Epithelial cell of proximal tubule (primary cell): ENCODE measurements at places on chromosomes 12 and 14.

DNA sequence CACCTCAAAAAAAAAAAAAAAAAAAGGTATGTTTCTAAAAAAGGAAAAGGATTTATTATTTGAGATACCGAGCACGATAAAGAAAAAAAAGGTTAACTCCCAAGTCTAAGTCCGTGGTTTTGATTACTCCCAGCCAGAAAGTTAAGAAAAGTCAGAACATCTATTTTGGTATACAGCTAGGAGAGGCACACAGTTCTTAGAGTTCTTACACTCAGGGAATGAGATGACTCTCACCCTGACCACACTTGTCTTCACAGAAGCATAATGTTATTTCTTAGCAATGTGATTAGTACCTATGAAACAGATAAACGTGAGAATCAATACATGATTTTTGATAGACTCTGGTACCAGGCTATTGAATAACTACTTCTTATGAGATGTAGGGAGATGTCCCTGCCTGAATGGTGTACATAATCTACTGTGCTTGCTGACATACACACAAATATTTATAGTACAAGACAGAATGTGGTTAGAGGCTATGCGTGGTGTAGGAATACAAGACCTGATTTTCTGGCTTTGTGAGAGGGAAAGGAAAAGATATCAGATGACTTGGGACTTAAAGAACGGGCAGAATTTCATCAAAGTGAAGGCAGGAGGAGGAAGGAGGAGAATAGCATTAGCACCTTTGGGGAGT lies 31.6 kb downstream of the LIMA1 start:
- no peak for DNase-seq

- DNase-seq: no peak
Measured at GRCh38 chr14:94631536-94632304, 19.5 kb downstream of the SERPINA3 start.

- DNase-seq: no peak
Measured at GRCh38 chr12:51382173-51382572, 9.0 kb downstream of the GALNT6 start.

GRCh38 chr12:8629486-8630033 lies 16.9 kb upstream of the AICDA start:
- DNase-seq: peak; percentile 66

DNA sequence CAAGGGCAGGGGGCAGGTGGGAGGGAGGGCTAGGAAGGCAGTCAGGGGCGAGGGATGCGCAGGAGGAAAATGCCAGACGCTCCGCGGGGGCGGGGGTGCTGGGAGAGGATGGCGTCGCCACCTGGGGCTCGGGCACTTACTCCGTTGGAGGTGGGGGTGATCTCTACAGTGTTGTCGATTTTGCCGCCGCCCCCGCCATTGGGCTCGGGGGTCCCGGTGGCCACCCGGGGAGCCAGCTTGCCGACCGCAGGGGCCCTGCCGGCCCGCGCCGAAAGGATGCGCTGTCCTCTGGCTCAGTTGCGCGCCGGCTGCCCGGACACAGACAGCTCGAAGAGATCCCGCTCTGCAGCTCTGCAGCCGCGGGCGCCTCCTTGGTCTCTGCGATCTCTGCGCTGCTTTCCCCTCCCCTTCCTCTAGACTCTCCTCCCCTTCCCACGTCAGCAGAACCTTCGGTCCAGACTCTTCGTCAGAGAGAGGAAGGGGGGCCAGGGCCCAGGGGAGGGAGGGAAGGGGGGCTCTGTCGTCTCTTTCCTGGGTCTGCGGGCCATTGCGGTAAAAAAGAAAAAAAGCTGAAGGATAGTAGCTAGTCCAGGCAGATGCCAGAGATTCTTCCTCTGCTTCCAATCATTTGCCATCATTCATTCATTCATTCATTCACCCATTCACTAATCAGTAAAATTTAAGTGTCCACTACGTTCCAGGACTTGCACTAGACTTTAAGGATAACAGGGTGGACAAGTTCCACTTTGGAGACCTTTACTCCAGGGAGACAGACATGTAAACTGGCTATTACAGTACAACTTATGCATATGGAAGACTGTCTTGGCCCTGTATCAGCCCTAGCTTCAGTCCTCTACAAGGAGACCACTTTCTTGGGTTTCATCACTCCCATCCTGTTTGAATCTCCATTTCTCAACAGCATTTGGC lies at the start of gene SLC22A17:
TSS of gene SLC22A17 (minus strand) at position 382 of the 927 bp plus-strand sequence.
- no peak for DNase-seq

- DNase-seq: no peak
Measured at GRCh38 chr12:12064596-12064995, 6.1 kb upstream of the BCL2L14 start.

DNA sequence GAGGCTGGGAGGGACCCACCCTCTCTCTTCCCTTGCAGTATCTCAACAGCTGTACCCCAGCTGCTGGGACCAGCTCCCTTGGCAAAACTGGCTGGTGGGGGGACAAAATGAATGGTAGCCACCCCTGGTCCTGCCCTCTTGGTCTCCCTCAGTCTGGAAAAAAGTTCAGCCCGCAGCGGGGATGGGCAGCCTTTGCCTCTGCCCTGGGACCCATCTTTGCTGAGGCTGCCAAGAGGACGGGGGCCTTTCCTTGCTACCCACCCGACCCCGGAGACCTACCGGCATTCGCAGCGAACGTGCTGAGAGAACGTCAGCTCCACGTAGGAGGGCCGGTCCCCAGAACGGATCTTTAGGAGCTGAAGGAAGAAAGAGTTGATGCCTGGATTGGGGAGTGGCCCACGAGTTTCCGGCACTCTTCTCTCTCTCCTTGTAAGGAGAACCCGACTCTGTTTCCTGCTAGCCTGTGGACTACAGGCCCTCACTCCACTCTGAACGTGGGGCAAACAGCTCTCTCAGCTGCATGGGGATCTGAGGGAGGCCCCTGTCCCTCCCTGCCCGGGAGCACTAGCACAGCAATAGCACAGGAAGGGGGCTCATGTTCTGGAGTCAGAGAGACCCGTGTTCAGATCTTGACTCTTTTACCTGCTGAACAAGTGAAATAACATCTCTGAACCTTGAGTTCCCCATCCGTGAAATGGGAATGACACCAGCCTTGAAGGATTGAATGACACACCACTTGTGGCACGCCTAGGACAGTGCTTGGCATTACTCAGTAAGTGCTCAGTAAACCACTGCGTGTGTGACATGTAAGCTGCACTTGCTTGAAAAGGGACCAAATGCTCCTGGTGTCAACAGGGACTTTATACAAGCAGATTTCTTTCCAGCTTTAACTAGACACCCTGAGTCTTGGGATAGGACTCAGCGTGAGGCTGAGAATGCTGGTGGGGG lies 6.9 kb downstream of the PGF start:
- no peak for DNase-seq

- no peak for DNase-seq
Measured at GRCh38 chr12:82225871-82226270, 132.3 kb downstream of the CCDC59 start.

- no peak for DNase-seq
Measured at GRCh38 chr12:26791301-26791791, 41.6 kb downstream of the ITPR2 start.

DNA sequence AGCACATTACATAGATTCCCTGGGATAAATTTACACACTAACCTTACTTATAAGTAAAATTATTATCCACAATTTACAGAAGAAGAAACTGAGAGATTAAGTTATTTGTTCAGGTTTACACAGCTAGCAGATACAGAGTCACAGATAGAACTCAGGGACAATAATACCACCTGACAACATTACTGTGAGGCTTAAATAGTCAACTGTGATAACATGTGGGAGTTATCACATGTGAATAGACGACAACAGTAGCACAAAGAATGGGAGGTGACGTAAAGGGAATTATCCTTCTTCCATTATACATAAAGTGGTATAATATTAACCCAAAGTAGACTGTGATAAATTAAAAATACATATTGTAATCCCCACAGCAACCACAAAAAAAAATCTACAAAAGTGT lies 6.2 kb upstream of the SPIC start:
- no peak for DNase-seq

DNA sequence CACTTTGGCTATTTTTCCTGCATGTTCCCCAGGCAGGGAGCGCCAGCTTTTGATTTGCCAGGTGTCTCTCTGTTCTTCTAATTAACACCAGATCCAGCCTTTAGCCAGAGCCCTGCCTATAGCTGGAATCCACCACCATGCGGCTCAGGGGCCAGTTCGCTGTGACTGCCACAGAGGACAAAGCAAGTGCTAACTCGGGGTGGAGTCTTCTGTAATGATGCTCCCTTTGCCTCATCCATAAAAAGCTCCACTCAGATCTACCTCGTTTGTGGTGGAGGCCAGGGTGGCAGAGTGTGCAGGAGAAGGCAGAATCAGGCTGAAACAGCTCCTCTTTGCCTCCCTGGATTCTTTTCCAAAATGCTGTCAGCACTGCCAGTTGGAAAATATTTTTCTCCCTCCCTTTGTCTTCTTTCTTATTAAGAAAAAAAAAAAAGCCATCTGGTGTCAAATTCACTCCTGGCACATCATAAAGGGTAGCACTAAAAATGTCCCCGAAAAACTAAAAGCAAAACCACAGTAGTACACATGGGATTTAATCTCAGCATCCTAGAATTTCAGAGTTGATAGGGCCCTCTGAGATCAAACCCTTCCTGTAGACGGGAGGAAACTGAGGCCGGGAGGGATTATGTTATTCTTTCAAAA lies 18.0 kb upstream of the CTDSP2 start:
- no peak for DNase-seq

DNA sequence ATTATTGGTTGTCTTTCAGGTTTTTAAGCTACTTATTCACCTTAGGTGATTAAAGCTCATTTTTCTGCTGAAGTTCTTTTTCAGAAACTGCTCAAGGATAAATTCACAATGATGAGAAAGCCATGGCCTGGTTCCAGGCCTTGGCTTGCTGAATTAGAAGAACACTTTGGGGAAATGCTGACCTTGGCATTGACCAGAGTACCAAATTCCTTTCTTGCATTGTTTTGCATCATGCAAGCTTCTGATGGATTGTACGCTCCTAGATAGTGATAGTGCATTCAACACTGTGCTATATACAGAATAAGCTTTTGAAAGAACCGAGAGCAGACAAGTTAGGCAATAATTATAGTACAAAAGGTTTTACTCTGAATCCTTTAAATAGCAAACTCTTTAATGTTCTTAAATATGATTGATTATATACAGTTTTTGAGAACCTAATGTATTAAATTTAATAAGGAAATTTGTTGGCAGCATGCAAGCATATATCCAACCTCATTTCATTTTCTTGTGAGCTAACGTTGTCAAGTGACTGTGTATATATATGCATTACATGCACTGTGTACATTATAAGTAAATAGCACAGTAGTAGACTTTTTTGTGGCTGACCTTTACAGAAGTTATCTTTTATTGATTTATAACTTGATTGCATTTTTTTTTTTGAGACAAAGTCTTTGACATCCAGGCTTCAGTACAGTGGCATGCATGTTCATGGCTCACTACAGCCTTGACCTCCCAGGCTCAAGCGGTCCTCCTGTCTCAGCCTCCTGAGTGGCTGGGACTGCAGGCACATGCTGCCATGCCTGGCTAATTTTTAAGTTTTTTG lies 99.2 kb downstream of the DIP2B start:
- DNase-seq: no peak

DNA sequence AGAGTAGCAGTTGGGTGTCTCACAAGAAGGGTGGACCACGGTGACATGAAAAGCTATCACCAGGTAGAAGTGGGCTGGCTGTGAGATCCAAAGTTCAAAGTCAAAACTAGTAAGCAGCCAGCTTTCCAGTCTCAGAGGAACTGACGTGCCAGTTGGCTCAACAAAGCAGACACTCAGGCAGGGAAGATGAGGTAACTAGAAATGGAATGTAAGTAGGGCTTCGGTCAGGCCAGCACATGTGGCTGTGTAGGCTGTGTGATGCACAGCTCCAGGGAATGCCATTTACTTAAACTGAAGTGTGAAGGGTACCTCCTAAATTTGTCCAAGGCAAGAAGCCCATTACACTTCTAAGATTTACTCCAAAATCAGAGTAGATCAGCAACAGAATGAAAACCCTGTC lies 43.6 kb downstream of the PTPRR start:
- DNase-seq: no peak

DNA sequence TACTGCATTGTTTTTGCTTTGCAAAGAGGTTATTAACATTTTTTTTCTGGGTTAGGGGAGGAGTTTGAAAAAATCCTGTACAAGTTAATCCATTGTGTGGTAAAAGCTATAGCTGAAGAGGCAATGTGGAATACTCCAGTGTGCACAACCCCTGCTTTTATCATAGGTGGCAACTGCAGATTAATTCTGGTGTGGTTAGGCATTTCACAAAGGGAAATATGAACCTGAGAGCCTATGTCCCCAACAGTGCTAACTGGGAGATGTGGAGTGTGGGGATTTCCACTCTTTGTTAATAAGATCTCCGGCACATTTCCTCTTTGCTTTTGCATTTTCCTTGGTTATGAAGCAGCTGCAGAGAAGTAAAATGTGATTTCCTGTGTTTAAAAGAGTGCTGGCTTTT lies 33.6 kb downstream of the PRORP start:
- DNase-seq: peak; percentile 33

GRCh38 chr12:18345021-18345735 lies 83.9 kb downstream of the PIK3C2G start:
- DNase-seq: no peak

- DNase-seq: no peak
Measured at GRCh38 chr12:65162609-65163008, 6.8 kb upstream of the LEMD3 start.

DNA sequence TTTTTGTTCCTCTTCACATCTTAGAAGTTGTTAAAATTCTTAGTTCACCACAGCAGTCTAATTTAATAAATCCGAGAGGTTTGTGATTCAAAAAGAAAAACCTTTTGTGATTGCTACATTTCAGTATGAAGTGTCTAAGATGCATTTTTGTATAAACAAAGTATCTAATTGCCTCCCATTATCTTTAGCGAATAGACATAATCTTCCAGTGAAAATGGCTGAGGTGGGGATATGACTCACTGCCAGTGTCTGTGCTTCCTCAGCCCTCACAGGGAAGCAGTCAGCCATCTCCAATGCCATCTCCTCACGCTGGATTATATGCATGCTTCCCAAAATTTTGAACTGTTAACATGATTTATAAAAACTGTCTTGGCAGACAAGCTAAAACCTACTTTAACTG lies 7.6 kb downstream of the GCH1 start:
- no peak for DNase-seq
